CD4-positive, alpha-beta T cell treated with Interleukin-4 for 4 hours (primary cell): ENCODE measurements at places on chromosomes 2 and 18.
A peak's percentile ranks its signal among the peaks of the same experiment; 100 is the strongest.

GRCh38 chr2:235383272-235383843 lies 110.5 kb upstream of the AGAP1 start:
- DNase-seq: no peak

DNA sequence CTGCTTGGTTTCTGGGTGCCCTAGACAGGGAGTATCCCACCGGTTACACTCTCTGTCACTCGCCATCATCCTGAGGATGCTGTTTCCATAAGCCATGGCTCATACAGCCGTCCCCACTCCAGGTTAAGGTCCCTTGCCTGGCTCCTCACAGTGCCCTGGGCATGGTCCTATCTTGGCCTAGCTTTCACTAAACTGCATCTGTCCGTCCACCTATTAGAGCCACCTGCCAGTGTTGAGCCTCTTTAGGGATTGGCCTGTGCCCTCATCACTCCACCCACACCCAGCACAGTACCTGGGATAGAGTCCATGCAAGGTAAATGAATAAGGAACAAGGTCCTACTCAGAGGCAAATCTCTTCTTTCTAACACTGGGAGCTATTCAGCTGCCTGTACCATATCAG lies 320.1 kb downstream of the GBX2 start:
- no peak for DNase-seq

GRCh38 chr2:134869946-134870736 lies 31.7 kb downstream of the ACMSD start:
- no peak for DNase-seq

DNA sequence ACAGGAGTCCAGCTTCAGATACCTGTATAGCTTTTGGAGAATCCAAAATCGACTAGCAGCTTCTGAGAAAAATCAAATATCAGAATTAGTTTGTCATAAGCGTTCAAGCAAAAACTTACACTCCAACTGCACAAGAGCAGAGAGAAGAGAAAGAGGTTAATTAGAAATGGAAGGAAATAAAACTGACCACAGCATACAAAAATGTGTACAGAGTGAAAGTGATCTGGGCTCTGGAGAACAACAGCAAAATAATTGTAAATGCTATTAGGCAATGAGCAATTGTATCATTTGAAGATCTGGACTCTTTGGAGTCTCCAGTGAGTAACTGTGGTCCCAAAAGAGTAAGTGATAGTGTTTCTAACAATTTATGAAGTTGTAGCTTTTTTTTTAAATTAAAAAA lies 867.3 kb downstream of the TRIB2 start:
- DNase-seq: no peak

- peak; percentile 30 for DNase-seq
Measured at GRCh38 chr2:30410217-30410616, 36.8 kb upstream of the LCLAT1 start.

- DNase-seq: no peak
Measured at GRCh38 chr2:171487803-171488259, 34.4 kb upstream of the CYBRD1 start.

DNA sequence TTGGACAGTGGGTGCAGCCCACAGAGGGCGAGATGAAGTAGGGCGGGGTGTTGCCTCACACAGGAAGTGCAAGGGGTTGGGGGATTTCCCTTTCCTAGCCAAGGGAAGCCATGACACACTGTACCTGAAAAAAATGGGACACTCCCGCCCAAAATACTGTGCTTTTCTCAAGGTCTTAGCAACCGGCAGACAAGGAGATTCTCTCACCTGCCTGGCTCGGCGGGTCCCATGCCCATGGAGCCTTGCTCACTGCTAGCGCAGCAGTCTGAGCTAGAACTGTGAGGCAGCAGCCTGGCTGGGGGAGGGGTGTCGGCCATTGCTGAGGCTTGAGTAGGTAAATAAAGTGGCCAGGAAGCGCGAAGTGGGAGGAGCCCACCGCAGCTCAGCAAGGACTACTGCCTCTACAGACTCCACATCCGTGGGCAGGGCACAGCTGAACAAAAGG lies 244.7 kb downstream of the NBAS start:
- DNase-seq: peak; percentile 39

GRCh38 chr2:118848381-118849225 lies 1.2 kb upstream of the EN1 start:
- DNase-seq: no peak

DNA sequence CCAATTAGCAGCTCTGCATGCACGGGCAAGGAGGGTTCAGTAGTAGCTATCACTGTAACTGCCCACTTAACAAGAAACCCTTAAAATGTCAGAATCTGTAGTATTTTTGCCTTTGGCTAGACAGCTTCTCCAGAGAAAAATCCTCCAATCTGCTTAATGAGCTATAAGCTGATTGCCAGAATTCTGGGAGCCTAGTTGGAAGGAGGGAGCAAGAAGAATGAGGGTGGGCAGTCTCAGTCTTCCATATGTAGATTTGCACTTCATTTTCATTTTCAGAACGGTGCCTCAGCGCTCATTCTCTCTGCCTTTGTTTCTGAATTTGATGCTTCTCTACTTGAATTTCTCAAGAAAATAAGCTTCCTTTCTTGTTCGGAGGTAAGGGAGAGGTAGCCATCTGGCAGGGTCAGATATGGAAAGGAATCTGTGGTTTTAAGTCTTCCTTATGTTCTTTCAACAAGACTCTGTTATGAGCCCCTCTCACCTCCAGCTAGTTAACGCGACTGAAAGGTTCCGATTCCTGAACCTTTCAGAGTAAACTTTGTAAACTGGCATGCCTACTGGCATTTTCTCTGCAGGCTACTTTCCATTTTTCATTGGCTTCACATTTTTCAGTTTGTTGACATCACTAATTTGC lies 53.5 kb downstream of the HNRNPLL start:
- no peak for DNase-seq

DNA sequence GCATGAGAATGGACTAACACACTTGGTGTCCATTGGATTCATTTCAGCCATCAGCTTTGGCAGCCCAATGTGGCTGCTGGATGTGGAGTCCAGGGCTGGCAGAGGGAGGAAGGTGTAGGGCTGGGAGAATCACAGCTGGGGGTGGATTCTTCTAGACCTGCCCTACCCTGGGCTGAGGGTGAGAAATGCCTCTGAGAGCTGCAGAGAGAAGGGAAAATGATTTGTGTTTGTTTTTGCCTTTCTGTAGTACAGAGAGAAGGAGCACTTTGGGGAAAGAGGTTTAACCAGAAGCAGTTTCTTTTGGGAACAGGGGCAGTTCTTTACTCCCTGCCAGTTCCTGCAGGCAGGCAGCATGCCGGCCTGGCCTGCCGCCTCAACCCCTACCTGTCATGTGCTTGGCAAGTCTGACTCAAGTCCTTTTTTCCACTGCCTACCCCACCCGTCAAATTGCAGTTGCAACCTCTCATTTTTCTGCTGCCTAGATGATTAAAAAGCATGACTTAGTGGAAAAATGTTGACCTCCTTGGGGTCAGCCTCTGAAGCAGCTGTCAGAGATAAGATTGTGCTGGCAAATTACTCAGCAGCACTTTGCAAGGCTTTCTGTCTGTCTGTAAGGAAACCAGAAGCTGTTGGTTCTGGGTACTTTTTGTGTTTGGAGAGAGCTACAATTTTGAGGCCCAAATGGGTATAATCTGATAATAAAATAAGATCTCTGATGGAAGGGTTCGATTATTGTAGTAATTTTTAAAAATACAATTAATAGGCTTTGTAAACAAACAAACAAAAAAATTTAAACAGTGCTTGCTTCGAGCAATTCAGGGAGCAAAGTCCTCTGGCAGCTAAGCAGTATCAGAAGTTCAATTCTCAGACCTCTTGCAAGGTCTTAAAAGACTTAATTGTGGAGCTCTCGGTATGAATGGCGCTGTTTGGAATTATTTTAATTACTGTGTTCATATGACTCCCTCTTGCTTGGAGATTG lies 21.7 kb downstream of the LBH start:
- peak; percentile 74 for DNase-seq

DNA sequence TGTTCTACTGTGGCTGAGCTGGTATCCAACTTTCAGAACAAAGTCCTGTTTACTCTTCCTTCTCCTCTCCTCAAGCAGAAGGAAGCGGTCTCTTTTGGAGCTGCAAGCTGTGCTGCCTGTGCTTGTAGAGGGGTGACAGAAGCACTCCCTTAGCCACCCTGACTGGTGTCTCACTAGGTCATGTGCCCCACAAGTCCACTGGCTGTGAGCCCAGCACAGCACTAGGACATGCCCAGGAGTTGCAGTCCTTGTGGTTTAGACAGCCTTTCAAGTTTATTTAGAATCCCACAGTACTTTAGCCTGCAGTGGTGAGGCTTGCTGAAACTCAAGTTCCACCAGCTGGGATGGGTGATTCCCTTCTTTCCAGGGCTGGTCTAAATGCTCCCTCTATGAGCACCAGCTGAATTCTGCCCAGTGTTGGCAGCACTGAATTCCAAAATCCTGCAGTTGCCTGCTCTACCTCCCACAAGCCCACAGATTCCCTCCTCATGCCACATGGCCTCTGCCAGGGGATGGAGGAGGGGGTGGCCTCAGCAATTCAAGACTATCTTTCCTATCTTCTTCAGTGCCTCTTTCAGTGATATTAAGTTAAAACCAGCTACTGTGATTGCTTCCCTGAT lies 61.2 kb downstream of the CCDC85A start:
- no peak for DNase-seq

DNA sequence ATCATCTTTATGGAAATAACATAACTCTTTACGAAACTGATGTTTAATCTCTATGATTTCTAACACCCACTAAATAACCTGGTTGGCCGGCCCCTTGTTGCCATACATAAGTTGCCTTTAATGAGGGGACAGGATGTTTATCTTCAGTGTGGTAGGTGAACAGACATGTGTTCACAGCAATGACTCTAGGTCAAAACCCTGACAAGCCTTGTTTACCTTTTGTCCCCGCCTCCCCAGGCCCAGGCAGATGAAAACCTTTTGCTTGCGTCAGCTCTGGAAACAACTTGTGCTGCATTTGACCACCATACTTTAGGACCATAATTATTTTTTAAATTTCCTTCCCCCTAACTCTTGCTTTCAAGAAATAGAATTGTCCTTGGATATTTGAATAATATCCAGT lies 2.9 kb upstream of the DSG4 start:
- DNase-seq: no peak

DNA sequence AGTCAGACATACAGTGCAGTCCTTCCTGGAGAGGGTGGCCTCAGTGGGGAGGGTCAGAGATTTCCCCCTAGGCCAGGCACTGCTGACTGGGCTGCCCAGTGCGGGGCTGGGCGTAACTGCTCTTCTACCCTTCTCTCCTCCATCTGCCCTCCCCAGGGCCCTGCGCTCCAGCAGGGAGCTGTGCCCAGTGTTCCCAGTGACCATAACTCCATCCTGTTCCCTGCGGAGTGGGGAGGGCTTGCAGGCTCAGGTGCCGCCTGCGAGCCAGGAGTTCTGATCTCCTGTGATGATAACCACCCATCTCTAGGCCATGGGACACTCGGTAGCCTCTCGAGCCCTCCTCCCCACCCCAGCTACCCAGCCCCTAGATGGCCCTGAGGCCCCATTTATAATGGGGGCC lies 107.6 kb downstream of the SMAD7 start:
- no peak for DNase-seq

- DNase-seq: no peak
Measured at GRCh38 chr2:71788186-71788525, 334.8 kb downstream of the DYSF start.

DNA sequence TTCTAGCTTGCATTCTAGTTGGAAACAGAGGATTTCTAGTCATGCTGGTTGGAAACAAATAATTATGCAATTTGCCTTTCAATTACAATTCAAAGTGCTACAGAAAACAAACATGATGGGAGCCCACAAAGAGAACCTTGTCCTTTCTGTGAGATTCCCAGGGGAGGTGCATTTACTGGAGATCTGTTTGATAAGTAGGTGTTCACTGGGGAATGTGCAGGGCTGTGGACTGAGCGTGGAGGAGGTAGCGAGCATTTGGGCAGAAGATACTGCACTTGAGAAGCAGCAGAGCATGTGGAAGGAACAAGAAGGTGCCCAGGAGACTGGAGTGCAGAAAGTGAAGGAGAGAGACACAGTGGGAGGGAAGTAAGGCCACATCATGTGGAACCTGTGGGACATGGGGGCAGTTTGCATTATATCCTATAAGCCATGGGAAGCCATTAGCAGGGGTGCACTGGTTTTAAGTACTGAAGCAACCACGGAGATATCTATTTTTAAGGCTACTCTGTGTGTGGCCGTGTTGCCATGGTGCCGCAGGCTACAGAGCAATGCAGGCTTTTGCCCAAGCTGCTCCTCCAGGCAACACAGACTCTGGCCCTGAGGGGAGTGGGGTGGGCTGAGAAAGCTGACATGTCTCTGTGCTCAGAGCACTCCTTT lies 154.0 kb downstream of the ANTXR1 start:
- DNase-seq: no peak

GRCh38 chr2:176892676-176893226 lies 319.8 kb upstream of the HNRNPA3 start:
- no peak for DNase-seq

DNA sequence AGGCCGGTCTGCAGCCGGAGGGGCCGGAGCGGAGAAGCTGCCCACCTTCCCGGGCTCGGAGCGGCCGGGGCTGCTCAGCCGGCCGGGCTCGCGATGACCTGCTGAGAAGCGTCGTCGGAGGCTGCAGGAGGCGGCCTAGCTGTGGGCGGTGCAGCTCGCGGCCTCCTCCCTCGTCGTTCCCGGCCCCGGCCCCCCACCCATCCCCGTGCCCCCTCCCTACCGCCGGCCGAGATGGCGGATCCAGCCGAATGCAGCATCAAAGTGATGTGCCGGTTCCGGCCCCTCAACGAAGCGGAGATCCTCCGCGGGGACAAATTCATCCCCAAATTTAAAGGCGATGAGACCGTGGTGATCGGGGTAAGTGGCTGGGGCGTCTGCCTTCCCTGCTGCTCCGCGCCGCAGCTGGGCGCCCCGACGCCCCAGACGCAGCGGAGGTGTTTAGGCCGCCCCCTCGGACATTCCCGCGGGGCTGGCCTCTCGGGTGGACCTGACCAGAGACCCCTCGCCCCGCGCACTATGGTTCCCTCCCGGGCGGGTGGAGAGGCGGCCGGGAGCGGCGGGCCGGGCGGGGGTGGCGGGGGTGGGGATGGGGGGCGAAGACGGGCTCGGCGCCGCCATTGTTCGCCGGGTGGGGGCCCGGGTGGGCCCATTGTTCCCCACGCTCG lies 492 bp downstream of the KIF5C start:
- DNase-seq: no peak

- DNase-seq: no peak
Measured at GRCh38 chr2:114577657-114578056, 135.2 kb downstream of the DPP10 start.

DNA sequence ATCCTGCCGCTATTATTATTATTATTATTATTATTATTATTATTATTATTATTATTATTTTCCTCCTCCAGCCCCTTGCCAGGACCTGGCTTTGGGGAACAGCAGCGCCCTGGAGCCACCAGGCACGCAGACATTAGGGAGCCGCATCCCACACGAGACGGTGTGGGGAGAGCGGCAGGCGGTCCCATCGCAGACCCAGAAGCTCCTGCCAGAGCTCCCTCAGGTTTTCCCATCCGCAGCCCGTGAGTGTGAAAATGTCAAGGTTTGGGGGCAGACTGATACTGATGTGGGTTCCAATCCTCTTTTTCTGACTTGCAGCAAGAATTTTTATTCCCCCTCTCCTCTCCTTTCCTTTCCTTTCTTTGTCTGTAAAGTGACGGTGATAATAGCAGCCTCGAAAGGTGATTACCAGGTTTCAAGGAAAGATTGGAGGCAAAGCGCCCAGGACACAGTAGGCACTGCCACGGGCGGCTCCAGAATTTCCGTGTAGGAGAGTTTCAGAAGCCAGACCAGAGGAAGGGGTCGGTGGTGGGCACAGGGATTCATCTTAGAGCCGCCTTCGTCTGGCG lies 816 bp downstream of the SCTR start:
- DNase-seq: no peak
